ENCODE measurements at places on chromosomes 16 and 17.

DNA sequence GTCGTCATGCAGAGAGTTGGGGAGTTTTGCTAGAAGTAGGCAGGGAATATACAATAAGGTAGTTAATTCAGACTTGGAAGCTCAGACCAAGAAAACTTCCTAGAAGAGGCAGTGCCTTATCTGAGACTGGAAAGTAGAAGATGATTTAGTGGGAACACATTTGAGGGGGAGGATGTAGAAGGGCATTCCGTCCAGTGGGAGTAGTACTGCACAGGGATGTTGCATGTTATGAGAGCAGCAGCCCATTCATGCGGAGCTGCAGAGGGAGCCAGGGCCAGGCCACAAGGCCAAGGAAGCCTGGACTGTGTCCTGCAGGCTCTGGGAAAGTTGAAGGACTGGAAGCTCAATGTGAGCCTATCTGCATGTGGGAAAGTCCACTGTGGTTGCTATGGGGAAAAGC is 344.5 kb upstream of the EEF2KMT start:
- no peak for DNase-seq

DNA sequence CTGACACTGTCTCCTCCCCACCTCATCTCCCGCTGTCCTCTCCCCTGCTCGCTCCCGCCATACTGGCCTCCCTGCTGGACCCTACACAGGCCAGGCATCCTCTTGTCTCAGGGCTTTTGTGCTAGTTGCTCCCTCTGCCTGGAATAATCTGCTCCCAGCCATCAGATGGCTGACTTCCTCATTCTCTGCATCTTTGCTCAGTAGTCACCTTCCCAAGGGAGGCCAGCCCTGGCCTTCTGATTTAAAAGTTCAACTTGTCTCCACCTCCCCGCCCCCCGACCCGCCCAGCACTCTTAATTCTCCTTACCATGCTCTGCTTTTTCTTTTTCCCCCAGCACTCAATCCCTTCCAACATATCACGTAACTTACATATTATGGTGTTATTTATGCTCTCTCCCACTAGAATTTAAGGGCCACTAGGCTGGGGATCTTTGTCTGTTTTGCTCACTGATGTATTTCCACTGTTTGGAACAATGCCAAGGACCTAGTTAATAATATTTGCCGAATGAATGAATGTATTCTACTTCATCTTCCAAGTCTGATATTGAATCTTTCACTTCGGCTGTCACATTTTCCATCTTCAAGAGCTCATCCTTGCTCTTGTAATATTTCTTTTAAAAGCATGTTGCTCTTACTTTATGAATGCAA is 178.3 kb downstream of the CDK5R1 start:
- no peak for DNase-seq

- no peak for DNase-seq
Observed at GRCh38 chr16:71895679-71896365, 491 bp downstream of the IST1 start.

GRCh38 chr17:58400826-58401225 is 16.5 kb downstream of the RNF43 start:
- DNase-seq, result no peak

- no peak for DNase-seq
Observed at GRCh38 chr16:11806721-11807120, 9.7 kb upstream of the ZC3H7A start.

GRCh38 chr16:61233713-61234112 is 802.5 kb downstream of the CDH8 start:
- no peak for DNase-seq

DNA sequence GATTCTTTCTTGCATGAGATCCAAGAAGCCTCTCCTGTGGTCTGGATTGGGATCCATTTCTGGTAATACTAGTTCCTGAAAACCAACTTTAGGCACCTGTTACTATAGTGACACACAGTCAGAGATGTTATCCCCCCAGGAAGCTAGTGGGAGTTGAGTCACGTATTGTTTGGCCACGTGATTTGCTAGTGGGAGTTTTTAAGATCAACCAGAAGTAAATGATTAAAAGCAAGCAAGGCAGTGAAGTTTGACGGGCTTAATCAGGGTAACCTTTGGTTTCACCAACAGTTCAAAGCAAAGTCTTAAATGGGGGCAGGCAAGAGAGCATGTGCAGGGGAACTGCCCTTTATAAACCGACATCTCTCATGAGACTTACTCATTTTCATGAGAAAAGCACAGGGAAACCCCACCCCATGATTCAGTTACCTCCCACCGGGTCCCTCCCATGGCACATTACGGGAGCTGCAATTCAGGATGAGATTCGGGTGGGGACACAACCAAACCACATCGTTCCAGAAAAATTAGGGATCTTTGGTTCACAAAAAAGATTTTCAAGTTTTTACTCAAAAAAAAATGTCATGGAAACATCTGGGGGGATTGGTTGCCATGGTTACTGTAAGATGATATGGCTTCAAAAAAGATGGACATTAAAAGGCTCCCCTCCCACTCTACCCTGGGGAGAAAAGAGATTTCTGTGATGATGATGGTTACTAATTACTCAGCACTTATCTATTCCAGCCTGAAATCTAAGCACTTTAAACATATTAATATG is 483.1 kb upstream of the ERCC4 start:
- DNase-seq, result no peak

- no peak for DNase-seq
Observed at GRCh38 chr17:59404471-59404870, 73.0 kb downstream of the YPEL2 start.

- DNase-seq, result no peak
Observed at GRCh38 chr16:5412731-5413130, 315.1 kb upstream of the EEF2KMT start.

GRCh38 chr17:20797292-20797691 is 217.8 kb downstream of the CDRT15L2 start:
- DNase-seq, result no peak

DNA sequence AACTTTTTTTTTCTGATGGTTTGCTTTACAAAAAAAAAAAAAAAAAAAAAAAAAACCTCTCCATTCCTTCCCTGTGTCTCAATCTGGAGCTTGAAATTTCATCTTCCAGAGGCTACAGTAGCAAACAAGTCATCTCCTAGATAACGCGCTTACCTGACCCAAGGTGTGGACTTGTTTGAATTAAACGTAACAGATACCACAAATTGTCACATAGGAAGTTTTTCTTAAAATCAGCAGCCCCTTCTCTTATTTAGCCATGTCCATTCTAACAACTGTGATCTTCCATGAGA is 2.0 kb downstream of the STAT5B start:
- no peak for DNase-seq

DNA sequence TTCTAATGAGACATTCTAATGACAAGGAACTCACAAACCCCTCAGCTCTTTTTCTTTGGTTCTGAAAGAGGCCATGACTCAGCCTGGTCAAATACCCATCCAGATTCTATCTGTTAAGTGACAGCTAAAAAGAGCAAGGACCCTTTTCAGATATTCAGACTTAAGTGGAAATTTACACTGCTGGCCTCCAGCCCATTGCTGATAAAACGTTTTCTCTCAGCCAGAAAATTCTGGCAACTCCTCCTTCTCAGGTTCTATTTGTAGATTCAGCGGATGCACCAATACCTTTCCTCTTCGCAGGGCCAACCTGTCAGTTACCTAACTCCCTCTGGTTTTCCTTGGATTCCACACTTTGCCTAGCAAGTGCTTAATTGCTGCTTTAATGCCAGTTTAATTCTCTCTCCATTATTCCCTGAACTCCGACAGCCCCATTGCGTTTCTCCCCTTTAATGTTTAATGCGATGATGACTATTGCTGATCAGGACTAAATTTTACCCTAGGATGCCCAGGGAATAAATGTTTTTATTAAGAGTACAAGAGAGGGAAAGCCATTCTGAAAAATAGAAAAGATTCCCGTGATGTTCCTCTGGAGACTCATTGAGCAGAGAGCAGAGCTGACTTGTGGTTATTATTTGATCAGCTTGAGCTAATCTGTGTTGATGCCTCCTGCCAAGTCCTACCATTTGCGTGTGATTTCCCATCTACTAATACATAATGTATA is 35.9 kb upstream of the TOM1L1 start:
- no peak for DNase-seq

- no peak for DNase-seq
Observed at GRCh38 chr17:67675481-67675880, 42.3 kb upstream of the NOL11 start.

DNA sequence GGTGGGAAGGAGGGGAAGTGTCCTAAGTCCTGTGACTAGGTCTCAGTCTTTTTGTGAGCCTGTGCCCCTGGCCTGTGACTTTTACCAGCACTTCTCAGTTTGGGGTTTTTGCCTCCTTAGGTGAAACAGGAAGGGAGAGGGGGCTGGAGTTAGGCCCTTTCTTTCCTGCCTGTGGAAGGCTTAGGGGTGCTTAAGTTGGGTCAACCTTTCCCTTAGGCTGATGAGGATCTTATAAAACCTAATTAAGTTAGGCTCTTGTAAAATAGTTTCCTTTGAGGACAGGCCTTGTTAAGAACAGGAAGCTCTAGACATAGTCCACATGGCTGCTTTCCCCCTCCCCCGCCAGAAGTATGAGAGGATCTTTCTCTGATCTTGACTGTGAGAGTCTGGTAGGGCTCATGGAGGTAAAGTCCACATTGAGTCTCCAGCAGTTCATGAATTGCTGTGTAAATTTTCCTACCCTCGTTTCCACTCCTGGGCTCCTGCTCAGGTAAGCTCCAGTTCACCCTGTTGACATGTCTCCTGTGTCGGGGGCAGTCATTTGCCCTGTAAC is 17.0 kb upstream of the DNASE1 start:
- DNase-seq, result peak; percentile 28

DNA sequence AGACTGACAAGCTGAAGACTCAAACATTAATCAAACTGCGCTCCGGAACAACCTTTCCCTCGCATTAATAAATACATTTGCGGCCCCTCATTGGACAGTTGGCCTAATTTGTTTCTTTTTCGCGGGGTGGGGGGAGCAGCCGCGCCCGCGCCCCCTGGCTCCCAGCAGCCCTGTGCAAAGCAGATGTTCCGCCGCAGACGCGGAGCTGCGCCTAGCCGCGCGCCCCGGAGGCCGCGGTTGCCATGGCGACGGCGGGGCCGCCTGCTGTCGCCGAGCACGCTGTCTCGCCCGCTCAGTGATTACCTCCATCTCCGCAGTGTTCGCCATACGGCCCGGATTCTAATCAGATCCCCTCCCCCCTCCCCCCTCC is 25.5 kb downstream of the COPZ2 start:
- DNase-seq, result no peak

DNA sequence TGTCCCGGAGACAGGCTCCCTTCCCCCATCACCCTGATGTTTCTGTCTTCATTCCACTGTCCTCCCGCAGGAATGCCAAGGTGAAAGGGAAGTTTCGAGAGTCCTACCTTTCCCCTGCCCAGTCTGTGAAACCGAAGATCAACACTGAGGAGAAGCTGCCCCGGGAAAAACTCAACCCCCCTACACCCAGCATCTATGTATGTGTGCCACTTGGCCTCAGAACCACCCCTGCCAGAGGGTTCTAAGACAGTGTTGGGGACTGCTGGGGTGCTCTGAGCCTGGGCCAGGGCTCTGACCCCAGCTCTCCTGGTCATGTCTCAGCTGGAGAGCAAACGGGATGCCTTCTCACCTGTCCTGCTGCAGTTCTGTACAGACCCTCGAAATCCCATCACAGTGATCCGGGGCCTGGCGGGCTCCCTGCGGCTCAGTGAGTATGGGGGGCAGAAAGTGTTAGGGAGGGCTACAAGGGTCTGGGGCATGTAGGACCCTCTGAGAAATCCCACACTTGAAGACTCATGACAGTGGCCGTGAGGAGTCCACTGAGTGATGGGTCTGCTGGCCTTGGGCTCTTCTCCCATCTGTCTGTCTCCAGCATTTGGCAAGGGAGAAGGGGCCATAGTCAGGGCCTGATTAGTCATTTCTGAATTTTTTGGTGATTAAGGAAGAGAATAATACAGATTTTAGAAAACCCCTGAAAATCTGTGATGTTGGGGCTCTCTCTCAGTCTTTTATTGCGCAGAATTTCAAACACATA is 4.9 kb upstream of the TMEM88 start:
- no peak for DNase-seq

GRCh38 chr17:78128551-78129350 is at the start of gene TMC6:
Gene TMC6 (minus strand): TSS chr17:78128755. CDS start chr17:78126832, 1,923 bp downstream.
- no peak for DNase-seq

GRCh38 chr16:66220702-66221101 is 145.8 kb upstream of the CDH5 start:
- DNase-seq, result no peak

DNA sequence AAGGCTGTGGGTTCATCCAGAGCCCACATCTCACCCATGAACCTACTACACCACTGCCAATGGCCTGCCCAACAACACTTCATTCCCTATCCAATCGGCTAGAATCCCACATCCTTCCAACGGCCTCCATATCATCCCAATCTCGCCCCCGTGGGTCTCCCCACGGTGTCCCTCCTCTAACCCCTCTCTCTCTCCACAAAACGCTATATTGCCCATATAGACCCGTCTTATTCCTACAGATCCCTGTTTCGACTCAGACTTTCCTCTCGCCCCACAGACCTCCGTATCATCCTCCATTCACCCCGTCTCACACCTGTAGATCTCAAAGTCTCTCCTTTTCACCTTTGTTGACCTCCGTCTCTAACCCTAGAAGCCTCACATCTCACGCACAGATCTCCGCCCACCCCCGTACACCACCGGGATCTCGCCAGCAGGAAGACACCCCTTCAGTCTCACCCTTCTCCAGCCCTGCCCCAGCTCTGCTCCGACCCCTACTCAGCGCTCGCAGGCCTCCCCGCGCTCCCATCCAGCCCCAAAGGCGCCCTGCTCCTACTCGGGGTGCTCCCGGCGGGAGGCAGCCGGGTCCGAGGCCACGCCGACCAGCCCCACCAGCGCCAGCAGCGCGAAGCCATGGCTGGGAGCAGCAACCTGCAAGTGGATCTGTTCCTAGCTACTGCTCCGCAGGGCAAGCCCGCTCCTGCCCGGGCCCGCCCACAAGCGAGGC is at the start of gene FDXR:
TSS of gene FDXR (minus strand) at position 682 of the 724 bp plus-strand sequence. CDS start at position 632, 50 bp downstream.
- DNase-seq, result no peak

GRCh38 chr17:12877953-12878669 is 88.8 kb downstream of the ARHGAP44 start:
- DNase-seq, result no peak

- no peak for DNase-seq
Observed at GRCh38 chr16:78697426-78697825, 598.0 kb downstream of the WWOX start.

- no peak for DNase-seq
Observed at GRCh38 chr17:37683454-37683984, 40.3 kb upstream of the DDX52 start.

DNA sequence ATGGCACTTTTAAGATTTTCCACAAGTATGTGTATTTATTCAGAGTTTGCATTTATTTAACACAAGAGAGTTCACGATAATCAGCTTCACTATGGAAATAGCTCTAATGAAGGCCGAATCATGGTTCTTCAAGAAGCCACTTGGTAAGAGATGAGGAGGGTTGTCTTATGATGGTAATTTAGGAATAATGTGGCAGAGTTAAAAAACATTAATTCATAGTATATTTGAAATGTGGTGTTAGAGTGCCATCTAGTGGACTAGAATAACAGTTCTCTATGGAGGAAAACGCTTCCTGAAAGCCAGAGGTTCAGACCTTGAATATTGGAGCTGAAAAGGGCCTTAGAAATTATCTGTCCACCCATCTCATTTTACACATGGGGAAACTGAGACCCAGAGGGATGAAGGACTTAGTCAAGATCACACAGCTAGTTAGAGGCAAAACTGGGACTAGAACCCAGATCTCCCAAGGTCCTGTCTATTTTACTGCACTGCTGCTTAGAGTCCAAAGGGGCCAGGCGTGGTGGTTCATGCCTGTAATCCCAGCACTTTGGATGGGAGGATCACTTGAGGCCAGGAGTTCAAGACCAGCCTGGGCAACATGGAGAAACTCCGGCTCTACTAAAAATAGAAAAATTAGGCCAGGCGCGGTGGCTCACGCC is 33.8 kb upstream of the KPNB1 start:
- no peak for DNase-seq

- peak; percentile 63 for DNase-seq
Observed at GRCh38 chr17:83196973-83197880, 117.8 kb downstream of the METRNL start.

- no peak for DNase-seq
Observed at GRCh38 chr17:48559840-48560817, 15.2 kb upstream of the HOXB2 start.
